ENCODE measurements at places on chromosomes 11 and 22. TPM values are rescaled to one million over a fixed set of nuclear protein-coding genes. Genes with fewer than 3 reads are reported as not detected.
A peak's percentile ranks its signal among the peaks of the same experiment; 100 is the strongest.

DNA sequence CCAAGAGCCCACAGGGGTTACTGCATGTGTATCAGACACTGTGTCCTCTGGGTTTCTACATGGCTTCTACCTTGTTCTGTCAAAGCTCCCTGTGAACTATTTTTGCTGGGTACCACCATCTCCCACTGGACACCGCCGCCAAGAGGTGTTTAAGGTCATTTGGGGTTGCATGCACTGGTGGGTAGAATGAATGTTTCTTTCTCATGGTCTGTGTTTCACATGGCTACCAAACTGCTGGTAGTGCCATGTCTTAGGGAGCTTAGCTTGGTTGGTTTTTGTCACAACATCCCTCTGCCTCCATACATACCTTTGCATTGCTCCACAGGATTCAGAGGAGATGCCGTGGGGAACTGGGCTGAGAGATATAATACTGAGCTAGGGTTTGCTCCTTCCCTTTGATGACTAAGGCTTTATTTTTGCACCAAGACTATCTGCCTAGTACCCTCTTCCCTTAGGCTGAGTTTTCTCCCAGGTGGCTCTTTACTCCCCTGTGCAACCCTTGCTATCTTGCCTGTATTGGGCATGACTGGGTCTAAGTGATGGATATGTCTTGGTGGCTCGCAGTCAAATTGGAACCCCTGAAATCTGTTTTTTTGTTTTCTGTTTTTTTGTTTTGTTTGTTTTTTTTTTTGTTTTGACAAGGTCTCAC, 73.2 kb downstream of the BDNF start:
- no peak for DNase-seq

The PNPLA5 gene
- total RNA-seq = not detected

DNA sequence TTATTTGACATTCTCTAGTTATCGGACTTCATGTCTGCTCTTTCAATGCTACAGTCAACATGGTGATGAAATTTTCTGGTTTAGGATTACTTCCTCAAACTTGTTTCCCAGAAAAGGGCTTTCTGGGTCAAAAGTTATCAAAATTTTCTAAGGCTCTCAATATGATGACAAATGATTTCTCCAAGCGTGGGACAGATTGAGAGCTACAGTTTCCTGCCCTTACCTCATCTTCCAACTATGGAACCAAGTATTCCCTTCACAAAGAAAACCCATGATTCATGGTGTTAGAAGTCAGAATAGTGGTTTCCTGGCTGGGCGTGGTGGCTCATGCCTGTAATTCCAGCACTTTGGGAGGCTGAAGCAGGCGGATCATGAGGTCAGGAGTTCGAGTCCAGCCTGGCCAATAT, 17.8 kb downstream of the MYO18B start:
- DNase-seq = peak; percentile 98

The LMO1 gene
- total RNA-seq = not detected

The HSPB2 gene
- total RNA-seq = not detected

GRCh38 chr11:79541466-79541865, 100.6 kb upstream of the TENM4 start:
- DNase-seq = no peak

DNA sequence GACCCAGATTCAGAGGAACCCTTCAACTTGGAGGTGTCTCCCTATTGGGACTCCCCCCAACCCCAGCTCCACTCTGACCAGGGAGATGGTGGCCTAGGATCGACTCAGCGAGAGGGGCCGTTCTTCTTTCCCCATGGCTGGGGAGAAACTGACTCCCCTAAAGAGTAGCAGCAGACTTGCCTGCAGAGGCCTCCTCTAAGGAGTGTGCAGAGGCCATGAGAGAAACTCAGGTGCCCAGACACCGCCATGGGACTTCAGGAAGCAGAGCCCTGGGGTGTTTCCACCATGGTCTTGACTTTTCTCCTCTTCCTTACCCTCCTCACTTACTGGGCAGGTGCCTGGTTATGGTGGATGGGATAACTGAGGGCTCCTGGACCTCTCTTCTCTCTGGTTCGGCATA, 2.6 kb upstream of the TOP3B start:
- no peak for DNase-seq

DNA sequence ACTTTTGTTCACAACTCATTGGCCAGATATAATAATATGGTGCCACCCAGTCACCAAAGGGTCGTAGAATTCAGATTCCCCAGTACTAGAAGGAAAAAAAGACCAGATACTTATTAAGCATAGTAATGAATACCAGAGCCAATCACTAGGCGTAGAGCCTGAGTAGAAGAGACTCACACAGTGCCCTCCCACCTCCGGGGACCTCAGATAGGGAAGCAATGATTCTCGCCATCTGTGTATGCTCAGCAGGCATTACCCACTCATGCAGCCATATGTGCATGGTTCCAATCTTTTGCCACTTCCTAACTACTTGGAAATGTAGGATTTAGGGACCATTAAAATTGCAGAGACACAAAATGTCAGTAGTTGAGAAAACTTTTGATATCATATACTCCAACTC, 85.3 kb downstream of the C11orf87 start:
- DNase-seq = no peak

- peak; percentile 75 for DNase-seq
Observed at GRCh38 chr11:129143335-129143734, 48.8 kb downstream of the ARHGAP32 start.

The OR2D2 gene
- total RNA-seq = 0.25 TPM

DNA sequence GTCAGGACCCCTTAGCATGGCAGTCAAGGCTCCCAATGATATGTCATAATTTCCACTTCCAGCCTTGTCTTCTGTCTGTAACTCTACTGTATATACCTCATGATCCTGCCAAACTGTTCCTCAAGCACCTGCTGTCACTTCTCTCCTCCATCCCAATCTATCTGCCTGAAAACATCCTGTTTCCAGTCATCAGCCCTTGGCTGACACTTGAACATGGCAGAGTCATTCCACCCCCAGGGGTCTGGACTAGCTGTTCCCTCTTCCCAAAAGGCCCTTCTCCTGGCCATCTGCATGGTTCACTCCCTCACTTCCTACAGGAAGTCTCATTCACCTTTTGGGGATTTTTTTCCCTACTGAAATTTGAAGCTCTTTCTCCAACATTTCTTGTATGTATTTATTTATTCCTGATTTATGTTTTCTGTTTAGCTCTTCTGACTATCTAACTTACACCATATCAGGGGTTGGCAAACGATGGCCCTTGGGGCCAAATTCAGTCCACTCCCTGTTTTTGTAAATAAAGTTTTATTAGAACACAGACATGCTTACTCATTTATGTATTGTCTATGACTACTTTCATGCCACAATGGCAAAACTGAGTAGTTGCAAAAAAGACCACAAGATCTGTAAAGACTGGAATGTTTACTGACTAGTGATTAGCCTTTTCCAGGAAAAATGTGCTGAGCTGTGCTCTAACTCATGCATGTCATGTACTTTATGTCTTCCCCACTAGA, 278.4 kb downstream of the KIRREL3 start:
- DNase-seq = no peak

- no peak for DNase-seq
Observed at GRCh38 chr11:133123796-133124195, 408.5 kb downstream of the OPCML start.

The GP1BB gene
- total RNA-seq = 2.7 TPM

- no peak for DNase-seq
Observed at GRCh38 chr22:26615149-26615548, 2.7 kb downstream of the CRYBB1 start.

GRCh38 chr11:2120359-2121100, 18.7 kb downstream of the IGF2 start:
- DNase-seq = no peak

GRCh38 chr11:2565447-2566222, 120.8 kb downstream of the KCNQ1 start:
- no peak for DNase-seq

GRCh38 chr11:67160045-67160444, 41.0 kb downstream of the KDM2A start:
- DNase-seq = no peak

The NXPE4 gene
- not detected for total RNA-seq

GRCh38 chr11:24043842-24044241, 453.0 kb upstream of the LUZP2 start:
- DNase-seq = no peak

- DNase-seq = no peak
Observed at GRCh38 chr11:67303132-67303834, at the start of gene SSH3. SSH3 (plus strand) TSS chr11:67303530; CDS start chr11:67303626, 96 bp downstream.

The FIBP gene
- total RNA-seq = 195 TPM

The APOL1 gene
- 4.9 TPM for total RNA-seq

Measured in dermis microvascular lymphatic vessel endothelial cell (primary cell).